Progenitor cell of endocrine pancreas (in vitro differentiated cells): ENCODE measurements at places on chromosomes 4 and X. TPM values are rescaled to one million over a fixed set of nuclear protein-coding genes. Genes with fewer than 3 reads are reported as not detected.

DNA sequence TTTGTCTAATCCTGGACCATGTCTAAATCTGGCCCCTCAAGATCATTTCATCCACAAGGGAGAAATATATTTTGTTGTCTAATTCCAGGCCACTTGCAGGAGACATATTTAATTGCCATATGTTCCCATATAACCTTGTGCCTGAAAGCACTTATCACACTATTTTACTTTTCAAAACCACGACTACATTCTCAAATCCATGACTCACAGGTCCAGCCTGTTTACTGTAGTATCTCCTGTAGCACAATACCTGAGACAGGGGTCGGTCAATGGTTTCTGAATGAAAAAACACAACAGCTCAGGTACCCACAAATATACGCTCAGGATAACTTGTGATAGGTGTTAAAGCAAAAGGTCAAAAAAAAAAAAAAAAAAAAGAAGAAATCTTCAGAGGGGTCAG is 60.9 kb downstream of the SEC24D start:
- H3K27ac ChIP-seq: peak overlapping the region; percentile 18
- H3K27me3 ChIP-seq: no peaks in the 10 kb centered on the region
- no peak for DNase-seq
- H3K4me1 ChIP-seq: peaks cover 7% of the 10 kb centered on the region

GRCh38 chrX:21946925-21947641 is 6.6 kb downstream of the SMS start:
- peak overlapping the region; percentile 43 for H3K4me3 ChIP-seq
- peaks cover 9% of the 10 kb centered on the region for H3K36me3 ChIP-seq
- peaks cover 76% of the 10 kb centered on the region for H3K4me1 ChIP-seq
- DNase-seq: no peak
- peak overlapping the region; percentile 40 for H3K27ac ChIP-seq
- H3K27me3 ChIP-seq: no peaks in the 10 kb centered on the region

GRCh38 chrX:2262668-2263055 is 238.1 kb downstream of the DHRSX start:
- DNase-seq: no peak
- H3K4me1 ChIP-seq: no peaks in the 10 kb centered on the region
- no peak overlapping the region for H3K4me3 ChIP-seq
- H3K36me3 ChIP-seq: peaks cover 20% of the 10 kb centered on the region
- H3K27me3 ChIP-seq: no peaks in the 10 kb centered on the region
- H3K27ac ChIP-seq: peak overlapping the region; percentile 57

GRCh38 chr4:155582971-155583437 is 83.6 kb upstream of the GUCY1A1 start:
- H3K27ac ChIP-seq: no peak overlapping the region
- peaks cover 4% of the 10 kb centered on the region for H3K4me1 ChIP-seq
- H3K27me3 ChIP-seq: peaks cover 3% of the 10 kb centered on the region
- no peaks in the 10 kb centered on the region for H3K36me3 ChIP-seq

DNA sequence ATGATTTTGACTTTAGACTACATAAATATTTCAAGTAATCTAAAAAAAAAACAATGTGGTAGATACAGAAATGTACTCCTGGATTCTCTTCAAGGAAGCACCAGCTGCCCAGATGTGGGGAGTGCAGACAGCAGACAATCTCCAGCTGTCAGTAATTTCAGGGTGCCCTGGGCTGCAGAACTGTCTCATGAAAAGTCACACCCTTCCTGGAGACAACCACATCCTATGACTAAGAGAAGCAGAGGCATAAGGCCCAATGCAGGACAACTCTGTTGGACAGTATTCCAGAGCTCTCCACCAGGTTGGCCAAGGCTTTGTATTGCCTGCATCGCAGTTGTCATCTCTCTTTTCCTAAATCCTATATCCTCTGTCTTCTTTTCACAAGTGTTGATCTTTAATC is 34.4 kb upstream of the BLTP1 start:
- no peak overlapping the region for H3K4me3 ChIP-seq
- no peak overlapping the region for H3K27ac ChIP-seq
- no peaks in the 10 kb centered on the region for H3K36me3 ChIP-seq
- no peaks in the 10 kb centered on the region for H3K4me1 ChIP-seq

- H3K36me3 ChIP-seq: no peaks in the 10 kb centered on the region
- no peak overlapping the region for H3K27ac ChIP-seq
- H3K4me3 ChIP-seq: no peak overlapping the region
These were observed 328.5 kb upstream of the FGF16 start for GRCh38 chrX:77118686-77119085.

GRCh38 chrX:115609621-115610020 is 48.6 kb downstream of the PLS3 start:
- no peak overlapping the region for H3K4me3 ChIP-seq
- H3K4me1 ChIP-seq: peaks cover 6% of the 10 kb centered on the region
- H3K27ac ChIP-seq: no peak overlapping the region
- no peak for DNase-seq

DNA sequence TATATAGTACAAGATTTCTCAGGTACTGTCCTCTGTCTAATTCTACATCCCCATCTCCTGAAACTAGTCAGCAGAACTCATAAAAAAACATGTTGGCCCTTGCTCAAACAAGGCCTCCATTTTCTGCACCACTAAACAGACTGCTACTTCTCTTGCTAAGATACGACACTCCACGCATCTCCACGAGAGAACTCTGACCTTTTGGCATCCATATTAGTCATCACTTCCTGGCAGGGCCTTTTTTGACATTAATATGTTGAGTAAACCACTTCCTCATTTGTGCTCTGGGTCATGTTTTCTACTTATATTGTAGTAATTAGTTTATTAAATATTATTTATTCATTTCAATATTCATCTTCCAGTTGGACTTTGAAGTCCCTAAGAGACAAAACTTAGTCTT is 65.6 kb downstream of the DCAF8L1 start:
- H3K4me1 ChIP-seq: no peaks in the 10 kb centered on the region
- H3K27ac ChIP-seq: no peak overlapping the region
- H3K36me3 ChIP-seq: no peaks in the 10 kb centered on the region
- DNase-seq: no peak

- peaks cover 17% of the 10 kb centered on the region for H3K4me1 ChIP-seq
- peak overlapping the region; percentile 72 for H3K27ac ChIP-seq
- no peaks in the 10 kb centered on the region for H3K36me3 ChIP-seq
- peak overlapping the region; percentile 81 for H3K4me3 ChIP-seq
These were observed 1.2 kb upstream of the PHKA2 start for GRCh38 chrX:18985186-18985435.

DNA sequence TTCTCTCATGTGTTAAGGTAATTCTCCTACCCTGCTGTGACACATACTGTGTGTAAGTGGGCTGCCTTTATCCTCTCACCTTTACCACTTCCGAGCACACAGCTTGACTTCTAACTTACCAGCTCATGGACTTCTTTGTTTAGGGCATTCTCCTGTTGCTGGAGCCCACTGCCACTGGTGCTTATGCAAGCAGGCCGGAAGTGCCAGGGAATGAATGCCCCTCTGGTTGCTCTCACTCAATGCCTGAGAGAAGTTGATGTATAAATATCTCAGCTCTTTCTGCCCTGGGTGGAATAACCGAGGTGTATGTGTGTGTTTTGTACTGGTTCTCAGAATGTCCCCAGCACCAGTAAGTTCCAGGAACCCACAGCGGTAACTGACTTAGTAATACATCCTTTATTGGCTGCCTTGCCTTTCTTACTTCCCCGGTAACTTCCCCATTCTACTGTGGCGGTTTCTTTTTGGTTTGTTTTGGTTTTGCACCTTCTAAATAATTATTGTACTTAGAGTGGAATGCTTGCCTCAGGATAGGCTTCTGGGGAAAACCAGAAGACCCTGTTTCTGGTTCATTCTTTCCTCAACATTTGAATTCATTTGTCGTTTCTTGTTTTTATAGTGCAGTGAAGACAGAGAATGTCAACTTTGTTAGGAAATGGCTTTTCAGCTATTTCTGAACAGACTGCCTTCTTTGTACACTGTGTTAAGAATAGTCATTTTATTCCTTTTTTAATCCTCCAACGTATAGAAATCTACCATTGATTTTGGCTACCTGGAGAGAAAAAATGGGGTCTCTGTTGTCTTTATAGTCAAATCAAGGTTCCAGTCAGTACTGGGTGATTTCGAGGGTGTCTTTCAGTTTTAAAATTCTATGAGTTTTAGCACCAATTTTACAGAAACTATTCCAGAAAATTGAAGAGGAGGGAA is 45.4 kb downstream of the CXorf58 start:
- no peak overlapping the region for H3K4me3 ChIP-seq
- no peak for DNase-seq
- H3K27me3 ChIP-seq: no peaks in the 10 kb centered on the region
- H3K36me3 ChIP-seq: no peaks in the 10 kb centered on the region
- H3K27ac ChIP-seq: no peak overlapping the region

GRCh38 chr4:95831166-95831565 is 8.7 kb upstream of the PDHA2 start:
- no peak overlapping the region for H3K4me3 ChIP-seq
- no peaks in the 10 kb centered on the region for H3K4me1 ChIP-seq
- no peaks in the 10 kb centered on the region for H3K27me3 ChIP-seq

GRCh38 chrX:21943460-21944135 is 3.1 kb downstream of the SMS start:
- H3K36me3 ChIP-seq: peaks cover 6% of the 10 kb centered on the region
- H3K4me1 ChIP-seq: peaks cover 53% of the 10 kb centered on the region
- H3K4me3 ChIP-seq: peak overlapping the region; percentile 92
- DNase-seq: no peak
- H3K27me3 ChIP-seq: no peaks in the 10 kb centered on the region
- H3K27ac ChIP-seq: peak overlapping the region; percentile 66

GRCh38 chr4:28009541-28009940 is 1148.9 kb downstream of the STIM2 start:
- H3K27me3 ChIP-seq: no peaks in the 10 kb centered on the region
- H3K27ac ChIP-seq: no peak overlapping the region
- no peak overlapping the region for H3K4me3 ChIP-seq
- H3K4me1 ChIP-seq: no peaks in the 10 kb centered on the region

ALB gene
- 11.6 and 13.8 TPM in 2 replicates for total RNA-seq

HS3ST1 gene
- 1.9 and 3.4 TPM in 2 replicates for total RNA-seq

MED12 gene
- 106 and 123 TPM in 2 replicates for total RNA-seq

NDST3 gene
- total RNA-seq: 1.8 and 2.0 TPM in 2 replicates

OPRPN gene
- not detected in 2 replicates for total RNA-seq

NDST4 gene
- total RNA-seq: 0.14 and 0.20 TPM in 2 replicates

CLIC2 gene
- total RNA-seq: 0.93 and 2.0 TPM in 2 replicates

UCHL1 gene
- 270 and 317 TPM in 2 replicates for total RNA-seq

TECRL gene
- total RNA-seq: not detected in 2 replicates

PCDH18 gene
- 6.4 and 8.4 TPM in 2 replicates for total RNA-seq

MSX1 gene
- 2.9 and 5.0 TPM in 2 replicates for total RNA-seq
